ENCODE measurements at places on chromosomes 13 and 19. TPM values are rescaled to one million over a fixed set of nuclear protein-coding genes. Genes with fewer than 3 reads are reported as not detected.

Gene RNASEH2B
- total RNA-seq, result 72.9 TPM

Gene RUBCNL
- 1.7 TPM for total RNA-seq

Gene EXOC3L2
- total RNA-seq, result 6.1 TPM

Gene GJA3
- not detected for total RNA-seq

Gene C2CD4C
- total RNA-seq, result 2.2 TPM

Gene MLLT1
- 25.5 TPM for total RNA-seq

Gene ZSCAN1
- not detected for total RNA-seq

- no peak for DNase-seq
Measured at GRCh38 chr19:10832939-10833296, 3.1 kb downstream of the TMED1 start.

DNA sequence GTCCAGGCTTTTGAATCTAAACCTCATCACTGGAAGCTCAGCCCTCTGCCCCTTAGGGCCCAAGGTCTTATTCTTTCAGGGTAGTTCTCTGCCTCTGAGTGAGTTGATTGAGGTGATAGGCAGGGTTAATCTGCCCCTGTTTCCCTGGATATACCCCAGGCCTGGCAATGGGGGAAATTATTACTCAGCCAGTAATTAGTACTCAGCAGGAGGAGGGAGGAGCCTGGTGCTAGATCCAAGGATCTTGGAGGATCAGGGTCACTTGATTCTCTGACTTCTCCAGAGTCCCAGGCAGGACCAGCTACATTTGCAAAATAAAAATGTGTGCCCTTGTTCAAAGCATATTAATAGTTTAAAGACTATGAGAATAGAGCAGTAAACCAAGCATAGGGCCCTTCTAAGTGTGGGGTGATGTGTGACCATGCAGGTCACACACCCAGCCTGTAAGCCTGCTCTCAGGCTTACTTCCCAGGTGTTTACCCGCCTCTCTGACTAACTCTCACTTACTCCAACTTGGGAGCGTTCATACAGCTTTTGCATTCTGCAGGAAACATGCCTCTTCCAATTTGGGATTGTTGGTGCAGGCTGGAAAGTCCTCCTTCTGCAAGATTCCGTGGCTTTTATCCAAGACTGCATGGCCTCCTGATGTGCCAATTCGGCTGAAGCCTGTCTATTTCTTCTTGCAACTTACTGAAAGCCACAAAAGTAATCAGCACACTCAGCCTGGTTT, 7.9 kb upstream of the STK24 start:
- no peak for DNase-seq

GRCh38 chr19:751501-752341, 809 bp downstream of the MISP start:
- no peak for DNase-seq

GRCh38 chr13:110965038-110965754, 50.3 kb upstream of the ANKRD10 start:
- no peak for DNase-seq

DNA sequence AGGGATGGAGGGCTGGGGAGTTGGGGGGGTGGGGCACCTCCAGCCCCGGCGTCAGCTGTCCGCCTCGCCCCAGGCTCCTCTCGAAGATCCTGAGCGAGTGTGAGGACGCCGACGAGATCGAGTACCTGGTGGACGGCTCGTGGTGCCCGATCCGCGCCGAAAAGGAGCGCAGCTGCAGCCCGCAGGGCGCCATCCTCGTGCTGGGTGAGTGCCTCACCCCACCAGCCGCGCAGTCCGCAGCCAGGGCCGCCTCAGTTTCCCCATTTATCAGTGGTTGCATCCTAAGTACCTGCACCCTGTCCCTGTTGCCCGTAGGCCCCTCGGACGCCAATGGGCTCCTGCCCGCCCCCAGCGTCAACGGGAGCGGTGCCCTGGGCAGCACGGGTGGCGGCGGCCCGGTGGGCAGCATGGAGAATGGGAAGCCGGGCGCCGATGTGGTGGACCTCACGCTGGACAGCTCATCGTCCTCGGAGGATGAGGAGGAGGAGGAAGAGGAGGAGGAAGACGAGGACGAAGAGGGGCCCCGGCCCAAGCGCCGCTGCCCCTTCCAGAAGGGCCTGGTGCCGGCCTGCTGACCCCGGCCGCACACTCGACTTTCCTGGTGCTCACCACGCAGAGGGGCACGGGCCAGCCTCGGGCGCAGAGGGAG, 29.3 kb downstream of the ZBTB7A start:
- no peak for DNase-seq

- peak; percentile 98 for DNase-seq
Measured at GRCh38 chr19:11324079-11324661, 15.3 kb downstream of the RAB3D start.
